Immature natural killer cell (primary cell): ENCODE measurements at places on chromosomes 12 and 14.

GRCh38 chr14:59699442-59699841 is 122.8 kb upstream of the CCDC175 start:
- no peak for DNase-seq

- no peak for DNase-seq
Observed at GRCh38 chr12:19744705-19745218, 305.5 kb downstream of the AEBP2 start.

DNA sequence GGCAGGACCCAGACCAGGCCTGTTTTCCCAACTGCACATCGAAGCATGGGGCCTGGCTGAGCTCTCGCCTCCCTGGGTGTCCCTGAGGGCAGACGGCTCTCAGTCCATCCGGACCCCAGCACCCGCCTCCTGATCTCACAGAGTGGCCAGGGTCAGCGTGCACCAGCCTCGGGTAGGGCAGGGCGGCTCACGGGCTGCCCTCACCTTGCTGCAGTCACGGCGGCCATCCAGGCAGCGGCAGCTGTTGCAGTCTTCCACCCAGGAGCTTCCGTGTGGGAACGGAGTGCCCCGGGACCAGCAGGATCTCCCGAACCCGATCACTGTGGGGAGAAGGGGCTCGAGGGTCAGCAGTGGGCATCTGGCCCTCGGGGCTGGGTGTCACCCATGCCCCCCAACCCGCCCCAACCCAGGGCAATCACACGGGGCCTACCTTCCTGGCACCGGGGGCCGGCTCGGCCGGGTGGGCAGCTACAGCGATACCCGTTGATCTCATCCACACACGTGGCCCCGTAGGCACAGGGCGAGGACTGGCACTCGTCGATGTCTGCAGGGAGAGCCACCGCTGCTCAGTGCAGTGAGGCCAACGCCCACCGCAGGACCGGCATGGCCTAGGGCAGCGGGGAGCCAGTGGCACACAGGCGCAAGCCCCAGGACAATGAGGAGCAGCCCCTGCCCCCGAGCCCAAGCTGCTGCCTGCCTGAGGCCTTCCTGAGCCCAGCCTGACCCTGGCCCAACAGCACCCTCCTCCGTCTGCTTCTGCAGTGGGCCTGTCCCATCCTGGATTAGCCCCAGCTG is 22.2 kb downstream of the JAG2 start:
- DNase-seq, result no peak

DNA sequence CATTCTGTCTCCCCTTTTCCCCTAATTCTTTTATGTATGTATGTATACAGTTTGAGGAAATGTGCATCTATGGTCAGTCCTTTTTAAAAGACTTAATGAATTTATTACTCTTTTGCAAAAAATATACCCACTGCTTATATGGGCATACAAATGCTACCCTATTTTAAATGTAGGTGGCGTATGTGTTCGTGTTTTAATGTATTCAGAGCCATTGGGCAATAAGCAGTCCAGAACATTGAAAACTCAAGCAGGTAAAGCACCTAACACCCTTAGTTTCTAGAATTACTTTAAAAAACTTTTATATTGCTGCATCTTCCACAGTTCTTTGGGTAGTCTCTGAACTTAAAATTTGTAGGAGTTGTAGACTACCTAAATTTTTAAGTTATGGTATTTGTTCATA is 42.6 kb upstream of the A2ML1 start:
- no peak for DNase-seq

DNA sequence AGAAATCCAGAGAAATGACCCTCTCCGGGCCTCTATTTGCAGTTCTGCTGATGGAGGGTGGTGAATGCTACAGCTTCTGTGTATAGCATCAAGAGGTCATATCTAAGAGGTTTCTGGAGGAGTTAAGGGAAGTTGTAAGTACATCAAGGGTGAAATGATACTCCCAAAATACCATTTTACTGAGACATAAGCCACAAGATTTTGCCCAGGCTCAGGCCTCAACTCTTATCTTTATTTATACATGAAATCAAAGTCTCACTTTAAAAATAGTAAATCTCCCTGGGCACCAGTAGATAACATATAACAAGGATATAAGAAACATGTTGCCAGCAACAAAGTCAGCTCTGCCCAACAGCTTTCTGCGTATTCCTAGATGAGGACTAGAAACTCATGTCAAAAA is 40.4 kb downstream of the NIN start:
- no peak for DNase-seq

DNA sequence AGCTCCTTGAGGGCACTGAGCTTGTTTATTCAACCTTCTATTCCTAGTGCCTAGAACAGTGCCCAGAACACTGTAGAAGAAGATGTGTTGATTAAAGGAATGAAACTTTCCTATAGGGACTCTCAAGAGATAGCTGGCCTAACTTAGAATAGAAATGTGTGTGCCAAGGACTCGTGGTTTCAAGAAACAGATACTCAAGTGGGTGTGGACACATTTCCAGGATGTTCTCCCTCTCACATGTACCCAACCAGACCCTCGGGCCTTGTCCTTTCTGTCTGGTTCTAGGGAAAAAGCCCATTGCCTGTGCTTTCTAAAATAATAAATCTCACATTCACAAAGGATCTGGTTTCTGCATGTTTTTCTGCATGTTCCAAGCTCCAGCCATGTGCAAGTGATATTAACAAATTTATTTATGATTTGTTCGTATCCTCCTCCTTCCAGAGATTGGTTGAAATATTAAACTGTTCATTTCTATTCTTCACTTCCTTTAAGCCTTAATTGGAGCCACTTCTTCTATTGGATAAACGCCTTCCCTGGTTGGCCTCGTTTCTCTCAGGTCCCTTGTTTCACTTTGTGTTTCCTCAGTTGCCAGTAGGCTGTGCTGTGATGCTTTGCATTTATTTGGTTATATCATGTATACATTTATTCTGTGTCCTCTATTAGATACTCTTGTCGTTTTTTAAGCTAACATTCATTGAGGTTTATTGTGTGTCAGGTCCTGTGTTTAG is 89.8 kb downstream of the CRADD start:
- peak; percentile 60 for DNase-seq

DNA sequence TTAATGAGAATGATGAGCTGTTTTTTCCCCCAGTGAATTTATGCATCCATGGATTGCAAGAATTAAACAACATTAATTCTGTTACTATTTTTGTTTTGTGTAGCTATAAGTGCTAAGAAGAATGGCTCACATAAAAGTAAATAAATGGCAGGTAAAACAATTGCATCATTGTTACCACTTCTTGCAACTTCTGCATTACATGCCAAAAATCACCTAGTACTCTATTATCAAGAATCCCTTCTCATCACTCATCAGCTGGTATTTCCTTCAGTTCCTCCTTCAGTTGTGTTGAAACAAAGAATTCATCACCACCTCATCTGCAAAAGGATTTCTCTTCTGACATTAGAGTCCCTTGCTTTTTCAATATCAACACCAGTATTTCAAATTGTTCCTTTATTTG is 773 bp downstream of the A2M start:
- no peak for DNase-seq
